ENCODE measurements at places on chromosomes 11 and 22.

DNA sequence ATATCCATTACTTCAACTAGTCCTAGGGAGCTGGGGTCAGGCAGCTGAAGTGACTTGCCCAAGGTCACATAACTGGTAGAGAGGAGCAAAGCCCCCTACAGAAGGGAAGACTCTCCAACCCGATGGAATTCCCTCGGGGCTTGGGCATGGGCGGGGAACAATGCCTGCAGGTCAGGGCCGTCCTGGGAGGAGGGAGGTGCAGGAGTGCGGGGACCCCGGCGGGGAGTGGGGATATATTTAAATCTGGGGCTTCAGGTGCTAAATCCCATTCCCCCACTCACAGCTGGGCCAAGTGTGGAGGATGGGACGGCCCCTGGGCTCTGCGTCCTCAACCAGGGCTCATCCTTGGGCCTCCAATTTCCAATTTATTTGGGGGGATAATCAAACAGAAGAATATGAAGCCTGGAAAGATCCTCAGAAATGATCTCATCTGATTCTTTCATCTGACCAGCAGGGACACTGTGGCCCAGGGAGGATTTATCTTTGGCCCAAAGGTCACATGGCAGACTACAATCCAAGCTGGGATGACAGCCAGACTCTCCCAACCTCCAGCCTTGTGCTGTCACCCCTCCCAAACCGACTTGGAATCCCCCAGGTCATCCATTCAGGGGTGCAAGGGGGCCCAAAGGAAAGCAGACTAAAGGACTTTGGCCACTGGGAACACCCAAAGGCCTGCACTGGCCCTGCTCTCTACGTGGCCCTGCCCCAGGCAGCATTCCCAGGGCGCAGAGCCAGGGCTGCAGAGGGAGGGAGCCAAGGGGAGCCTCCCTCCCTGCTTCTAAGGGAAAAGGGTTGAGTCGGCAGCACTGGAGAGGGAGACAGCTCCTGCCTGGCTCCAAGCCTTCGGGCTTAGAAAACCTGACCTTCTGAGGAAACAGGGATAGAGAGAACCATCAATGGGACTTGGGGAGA, 8.7 kb upstream of the C1QTNF6 start:
- no peak for DNase-seq

- DNase-seq = no peak
Measured at GRCh38 chr22:23053051-23053707, 17.1 kb upstream of the GNAZ start.

DNA sequence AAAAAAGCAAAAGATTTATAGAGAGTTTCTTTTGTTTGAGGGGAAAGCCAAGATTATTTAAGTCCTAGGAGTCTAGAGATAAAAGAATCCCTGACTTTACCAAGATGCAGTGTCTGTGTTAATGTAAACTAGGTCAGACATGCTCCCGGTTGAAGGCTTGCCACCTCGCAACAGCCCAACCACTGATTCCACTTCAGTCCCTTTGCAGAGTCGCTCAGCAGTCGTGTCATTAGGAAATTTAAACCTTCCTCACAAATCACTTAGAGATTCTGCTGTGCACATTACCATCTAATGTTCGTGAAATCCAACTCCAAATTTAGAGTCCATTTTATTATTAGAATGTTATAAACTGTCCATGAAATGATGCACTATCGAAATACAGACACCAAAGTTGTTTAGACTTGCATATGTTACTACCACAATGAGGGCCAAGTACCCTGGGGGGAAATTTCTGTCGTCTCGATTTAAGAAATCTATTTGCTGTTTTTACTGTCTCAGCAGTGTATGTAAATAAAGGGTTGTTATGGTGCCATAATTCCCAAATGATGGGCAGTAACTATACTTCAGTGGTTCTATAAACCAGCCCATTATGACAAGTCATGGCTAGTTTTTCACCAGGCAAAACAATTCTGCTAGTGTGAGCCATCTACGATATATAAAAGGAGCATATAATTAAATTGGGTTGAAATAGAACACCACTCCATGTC, 101.4 kb upstream of the MTNR1B start:
- no peak for DNase-seq

GRCh38 chr11:90310210-90310609, 87.4 kb upstream of the CHORDC1 start:
- peak; percentile 45 for DNase-seq

GRCh38 chr11:73869332-73869949, 7.2 kb downstream of the COA4 start:
- no peak for DNase-seq

DNA sequence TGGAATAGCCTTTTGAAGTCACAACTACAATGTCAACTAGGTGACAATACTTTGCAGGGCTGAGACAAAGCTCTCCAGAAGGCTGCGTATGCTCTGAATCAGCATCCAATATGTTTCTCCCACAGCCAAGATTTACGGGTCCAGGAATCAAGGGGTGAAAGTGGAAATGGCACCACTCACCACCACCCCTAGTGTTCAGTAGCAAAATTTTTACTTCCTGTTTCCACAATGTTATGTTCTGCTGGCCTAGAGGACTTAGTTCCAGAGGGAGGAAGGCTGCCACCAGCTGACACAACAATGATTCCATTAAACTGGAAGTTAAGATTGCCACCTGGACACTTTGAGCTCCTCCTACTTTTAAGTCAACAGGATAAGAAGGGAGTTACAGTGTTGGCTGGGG, 68.5 kb upstream of the MPEG1 start:
- DNase-seq = peak; percentile 3

DNA sequence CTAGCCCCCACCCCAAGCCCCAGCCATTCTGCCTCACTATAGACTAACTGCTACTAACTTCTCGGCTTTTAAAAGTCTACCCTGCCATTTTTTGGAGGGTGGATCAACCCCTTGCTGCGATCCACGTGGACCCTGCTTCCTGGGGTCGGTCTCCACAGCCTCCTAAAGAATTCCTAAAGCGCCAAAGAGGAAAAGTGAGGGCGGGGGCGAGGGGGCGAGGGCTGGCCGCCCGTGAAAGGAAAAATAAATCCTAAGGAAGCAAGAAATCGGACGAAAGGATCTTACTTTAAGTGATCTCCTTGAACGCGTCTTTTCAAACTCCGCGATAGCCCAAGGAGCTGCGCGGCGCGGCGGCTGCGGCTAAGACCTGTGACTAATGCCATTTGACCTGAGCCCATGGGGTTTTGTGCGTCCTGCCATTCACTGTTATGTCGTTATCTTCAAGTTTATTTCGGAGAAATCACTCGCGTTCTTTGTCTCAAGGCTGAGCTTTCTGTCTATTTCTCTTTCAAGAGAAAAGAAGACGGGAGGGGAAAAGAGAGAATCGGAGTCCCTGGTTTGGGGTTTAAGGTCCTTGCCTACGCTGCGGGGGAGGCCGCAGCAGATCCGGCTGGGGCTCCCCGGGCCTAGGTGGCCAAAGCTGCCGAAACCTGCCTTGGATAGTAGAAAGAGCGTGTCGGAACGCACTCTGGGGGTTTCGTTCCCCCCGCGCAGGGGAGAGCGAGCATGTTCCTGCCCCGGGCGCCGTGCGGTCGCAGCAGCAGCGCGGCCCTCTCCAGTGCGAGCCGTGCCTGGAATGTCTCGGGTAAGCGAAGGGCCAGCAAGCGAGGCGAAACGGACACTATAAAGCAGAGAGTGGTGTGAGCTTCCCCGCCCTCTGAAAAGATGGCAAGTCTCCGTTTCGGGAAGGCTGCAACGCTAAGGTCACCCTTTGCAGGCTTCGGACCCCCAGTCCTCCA, 2.8 kb upstream of the DBX1 start:
- DNase-seq = peak; percentile 50

Data from DMS53 (cell line).